ENCODE measurements at places on chromosomes 2 and 18.

GRCh38 chr2:233832869-233833311 is 21.4 kb downstream of the HJURP start:
- no peak for DNase-seq

GRCh38 chr2:151989378-151989777 is 109.5 kb downstream of the CACNB4 start:
- DNase-seq, result no peak

DNA sequence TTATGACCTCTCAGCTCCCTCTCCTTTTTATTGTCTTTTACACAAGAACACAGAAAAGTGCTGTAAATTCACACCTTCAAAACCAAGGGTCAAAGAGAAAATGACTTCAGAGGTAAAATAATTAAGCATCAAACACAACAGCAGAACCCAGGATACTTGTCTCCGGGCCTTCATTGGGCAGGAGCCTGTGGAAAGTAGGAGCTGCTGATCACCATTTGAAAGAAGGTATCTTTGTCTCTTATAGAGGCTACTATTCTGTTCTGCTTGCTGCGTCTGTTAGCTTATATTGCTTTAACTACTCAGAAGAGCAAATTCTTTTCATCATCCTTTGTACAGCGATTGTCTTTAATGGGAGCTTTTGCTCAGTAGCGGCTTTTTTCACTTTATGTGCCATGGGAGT is 261.1 kb downstream of the PTGR3 start:
- no peak for DNase-seq

GRCh38 chr2:88599527-88599926 is 27.7 kb downstream of the EIF2AK3 start:
- no peak for DNase-seq

DNA sequence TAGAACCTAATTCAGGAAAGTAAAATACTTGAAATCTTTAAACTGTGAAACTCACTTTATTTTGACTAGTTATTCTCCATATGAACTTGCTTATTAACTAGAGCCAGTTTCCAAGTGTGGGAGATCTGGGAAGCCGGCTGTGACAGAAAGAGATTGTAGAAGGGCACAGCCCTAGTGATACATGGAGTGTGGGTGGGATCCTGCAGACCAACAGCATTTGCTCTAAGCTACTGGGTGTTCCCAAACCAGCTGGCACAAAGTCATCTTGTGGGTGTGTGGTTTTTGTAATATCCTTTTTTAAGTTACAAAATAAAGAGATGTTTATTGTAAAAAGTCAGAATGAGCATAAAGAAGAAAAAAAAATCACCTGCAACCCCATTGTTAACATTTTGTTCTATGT is 3.4 kb downstream of the DUSP19 start:
- DNase-seq, result no peak

DNA sequence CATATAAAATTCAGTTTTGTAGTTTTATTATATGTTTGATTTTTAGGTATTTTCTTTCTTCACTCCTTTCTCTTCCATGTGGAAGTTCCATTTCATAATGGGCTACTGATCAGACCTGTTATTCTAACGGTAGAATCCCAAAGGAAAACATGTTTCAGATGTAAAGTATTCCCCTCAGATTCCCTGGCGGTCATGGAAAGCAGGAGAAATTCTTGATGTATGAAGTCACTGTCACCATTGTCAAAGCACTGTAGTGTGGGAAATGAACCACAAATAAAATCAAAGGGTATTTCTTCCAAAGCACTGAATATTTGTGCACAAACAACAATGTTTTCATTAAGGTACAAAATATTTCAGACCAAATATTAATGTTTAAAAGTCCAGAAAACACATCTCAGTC is 237.3 kb upstream of the KLHL14 start:
- DNase-seq, result no peak

- DNase-seq, result no peak
Observed at GRCh38 chr2:136932700-136933099, 167.4 kb downstream of the THSD7B start.

GRCh38 chr2:234161932-234162331 is 111.4 kb downstream of the SPP2 start:
- peak; percentile 45 for DNase-seq

DNA sequence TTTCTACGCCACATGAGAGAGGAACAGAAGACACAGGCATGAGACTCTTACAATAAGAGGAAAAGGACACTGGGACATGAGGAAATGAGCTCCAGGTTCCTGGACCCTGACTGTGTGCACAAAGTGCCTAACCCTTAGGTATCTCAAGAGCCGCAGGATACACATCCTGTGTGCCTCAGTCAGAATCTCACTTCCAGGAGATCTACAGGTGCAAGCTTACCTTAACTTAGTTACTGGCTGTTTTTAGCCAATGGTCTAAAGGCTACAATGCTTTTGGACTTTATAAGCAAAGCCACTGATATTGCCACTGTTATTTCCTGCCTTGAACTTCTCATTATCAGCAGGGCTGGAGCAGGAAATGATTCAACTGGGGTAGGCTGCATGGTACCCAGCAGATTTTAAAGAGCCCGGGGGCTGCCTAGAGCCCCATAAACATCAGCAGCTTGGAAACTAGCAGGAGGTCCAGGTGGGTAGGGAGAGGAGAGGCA is 254.4 kb downstream of the ZNF521 start:
- no peak for DNase-seq

DNA sequence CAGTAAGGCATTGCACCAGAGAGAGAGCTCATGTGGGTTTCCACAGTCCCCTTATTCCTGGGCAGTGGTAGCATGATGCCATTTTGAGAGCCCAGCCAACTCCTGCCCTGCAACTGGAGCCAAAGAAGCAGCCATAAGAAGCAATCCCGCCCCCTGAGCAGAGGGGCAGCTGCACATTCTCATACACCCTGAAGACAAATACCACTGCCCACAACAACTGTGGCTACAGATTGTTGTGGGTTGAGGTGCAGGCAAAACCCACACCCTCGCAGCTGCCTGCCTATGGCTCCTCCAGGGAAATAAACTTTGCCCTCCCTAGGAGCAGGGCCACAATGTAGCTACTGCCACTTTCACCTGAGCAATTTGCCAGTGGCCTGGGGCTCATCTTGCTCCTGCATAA is 219.4 kb upstream of the NRXN1 start:
- no peak for DNase-seq

DNA sequence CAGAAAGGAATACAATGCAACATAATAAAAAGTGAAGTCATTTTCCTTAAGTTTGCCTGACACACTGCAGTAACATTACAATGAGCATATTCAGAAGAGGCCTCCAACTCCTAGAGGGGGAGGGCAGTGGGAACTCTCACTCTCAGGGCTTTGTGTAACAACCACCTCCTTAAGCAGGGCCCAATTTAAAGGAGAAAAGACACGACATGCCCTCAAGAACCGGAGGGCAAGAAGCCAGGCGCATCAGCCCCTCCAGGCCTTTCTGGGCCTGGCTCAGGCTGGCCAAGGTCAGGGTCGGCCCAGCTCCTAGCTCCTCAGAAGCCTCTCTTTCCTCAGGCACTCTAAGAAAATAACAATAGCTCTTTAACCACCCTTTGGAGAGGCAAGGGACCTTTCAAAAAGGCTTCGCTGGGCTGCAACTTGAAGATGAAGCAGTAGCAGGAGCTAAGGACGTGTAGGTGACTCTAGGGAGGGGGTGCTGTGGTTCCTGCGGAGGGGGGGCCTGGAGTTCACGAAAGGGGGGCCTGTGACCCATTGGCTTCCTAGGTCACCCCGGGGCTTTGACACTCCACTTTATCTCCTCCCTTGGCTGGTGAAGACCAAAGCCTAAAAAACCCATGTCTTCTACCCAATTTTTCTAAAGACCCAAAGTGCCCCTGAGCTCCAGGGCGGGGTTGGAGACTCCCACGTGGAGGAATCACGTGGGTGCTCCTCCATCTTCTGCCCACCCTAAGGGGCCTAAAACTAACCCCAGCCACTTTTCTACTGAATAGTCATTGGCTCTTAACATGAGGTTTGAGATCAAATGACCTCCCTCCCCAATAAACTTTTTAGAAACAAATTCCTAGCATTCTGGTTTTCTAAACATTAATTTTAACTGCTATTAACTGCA is 13.3 kb downstream of the SERTAD2 start:
- DNase-seq, result no peak

DNA sequence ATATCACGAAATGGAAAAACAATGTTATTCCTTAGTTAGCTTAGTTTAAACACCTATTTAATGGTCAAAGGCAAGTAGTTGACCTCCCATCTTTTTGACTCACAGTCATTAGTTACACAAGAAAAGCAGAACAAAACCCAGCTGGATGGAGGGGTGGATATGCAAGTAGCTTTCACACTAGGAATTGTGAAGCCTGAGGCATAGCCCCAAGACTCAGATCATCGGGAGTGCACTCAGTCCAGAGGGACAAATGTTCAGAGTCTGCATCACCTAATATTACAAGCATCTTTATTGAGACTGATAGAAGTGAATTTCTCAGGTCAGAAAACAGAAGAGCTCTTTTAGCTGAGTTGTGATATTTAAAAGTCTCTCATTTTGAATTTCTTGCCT is 15.5 kb upstream of the CPS1 start:
- DNase-seq, result no peak

- DNase-seq, result no peak
Observed at GRCh38 chr18:74539289-74539688, 5.0 kb downstream of the CNDP1 start.

GRCh38 chr18:12334863-12335262 is 26.8 kb downstream of the TUBB6 start:
- DNase-seq, result no peak

GRCh38 chr2:157810037-157810436 is 66.1 kb downstream of the ACVR1 start:
- no peak for DNase-seq

DNA sequence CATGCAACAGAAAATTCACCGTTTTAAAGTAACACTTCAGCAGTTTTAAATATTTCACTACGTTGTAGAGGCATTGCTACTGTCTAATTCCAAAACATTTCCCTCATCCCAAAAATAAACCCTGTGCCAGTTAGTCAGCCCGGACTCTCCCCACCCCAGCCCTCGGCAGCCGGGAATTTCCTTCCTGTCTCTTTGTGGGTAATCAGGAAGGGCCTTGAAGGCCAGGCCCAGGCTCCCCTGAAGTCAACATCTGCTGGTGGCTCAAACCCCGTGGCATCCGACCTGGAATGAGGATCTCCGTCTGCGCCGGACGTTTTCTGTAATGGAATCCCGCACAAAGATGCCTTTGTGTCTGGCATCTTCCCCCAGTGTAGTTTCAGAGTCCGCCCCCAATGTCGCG is 219.6 kb downstream of the SNTG2 start:
- DNase-seq, result no peak

DNA sequence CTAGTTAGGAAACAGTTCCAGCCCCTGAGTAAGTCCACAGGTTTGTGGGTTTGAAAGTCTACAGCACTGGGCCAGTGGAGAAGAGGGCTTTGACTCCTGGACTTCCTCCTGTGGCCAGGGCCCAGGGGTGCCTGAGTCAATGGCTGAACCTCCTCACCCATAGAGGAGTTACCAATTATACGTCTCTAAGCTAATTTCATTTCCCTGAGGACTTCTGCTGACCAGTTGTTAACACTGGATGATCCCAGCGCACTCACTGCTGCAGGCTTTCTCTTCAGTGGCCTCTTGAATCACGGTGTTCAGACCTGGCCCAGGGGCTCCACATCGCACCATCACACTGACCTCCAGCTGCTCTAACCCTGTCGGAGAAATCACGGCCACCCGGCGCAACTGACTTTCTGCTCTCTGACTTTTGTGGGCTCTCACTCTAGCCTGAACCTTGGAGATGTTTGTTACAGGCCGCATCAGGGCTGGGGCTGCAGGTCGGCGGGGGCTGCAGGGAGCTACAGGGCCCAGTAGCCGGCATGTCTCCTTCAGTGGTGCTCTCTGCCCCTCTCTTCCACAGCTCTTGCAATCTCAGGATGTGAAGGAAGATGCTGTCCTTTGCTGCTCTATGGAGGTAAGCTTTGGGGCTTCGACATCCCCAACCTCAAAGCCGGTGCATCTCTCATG is 93.6 kb downstream of the SMAD7 start:
- no peak for DNase-seq

- no peak for DNase-seq
Observed at GRCh38 chr2:46167924-46168323, 129.3 kb upstream of the EPAS1 start.

- DNase-seq, result no peak
Observed at GRCh38 chr2:113723411-113723810, 33.0 kb downstream of the SLC35F5 start.

- no peak for DNase-seq
Observed at GRCh38 chr2:21411741-21412140, 288.0 kb downstream of the TDRD15 start.

DNA sequence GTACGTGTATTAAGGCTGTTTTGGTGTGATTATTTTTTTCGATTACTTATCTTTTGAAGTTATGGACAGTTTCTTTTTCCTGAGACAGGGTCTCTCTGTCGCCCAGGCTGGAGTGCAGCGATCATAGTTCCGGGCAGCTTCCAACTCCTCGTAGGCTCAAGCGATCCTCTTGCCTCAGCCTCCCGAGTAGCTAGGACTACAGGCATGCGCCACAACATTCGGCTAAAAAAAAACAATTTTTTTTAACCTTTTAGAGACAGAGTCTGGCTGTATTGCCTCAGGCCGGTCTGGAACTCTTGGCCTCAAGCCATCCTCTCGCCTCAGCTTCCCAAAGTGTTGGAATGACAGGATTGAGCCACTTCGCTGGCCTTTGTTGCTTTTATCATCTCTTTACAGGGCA is 945 bp downstream of the HAT1 start:
- no peak for DNase-seq

DNA sequence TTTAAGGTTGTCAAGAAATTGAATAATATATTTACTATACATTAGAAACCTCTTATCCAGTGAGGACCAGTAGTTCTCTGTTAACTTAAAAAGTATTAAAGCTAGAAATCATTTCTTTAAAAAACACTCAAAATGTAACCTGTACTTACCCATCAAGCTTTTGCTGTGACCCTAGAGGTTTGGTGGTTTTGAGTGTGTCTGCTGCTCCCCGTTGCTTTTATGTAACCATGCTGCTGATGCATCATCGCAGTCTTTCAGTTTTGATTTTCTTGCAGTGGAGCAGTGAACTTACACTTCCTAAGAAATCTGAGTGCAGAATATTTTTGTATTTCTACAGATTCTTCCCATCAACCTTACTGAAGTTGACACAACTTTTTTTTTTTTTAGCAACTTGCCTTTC is 34.2 kb downstream of the MRPS9 start:
- DNase-seq, result no peak

- no peak for DNase-seq
Observed at GRCh38 chr2:217616936-217617335, 385.9 kb downstream of the TNS1 start.

- no peak for DNase-seq
Observed at GRCh38 chr2:138235041-138235440, 266.5 kb upstream of the SPOPL start.
